Stimulated activated CD4-positive, alpha-beta T cell treated with anti-CD3 and anti-CD28 coated beads, Interleukin-15, amount 100 ng/mL, for 1 hour (primary cell): ENCODE measurements at places on chromosomes 6 and 20.

DNA sequence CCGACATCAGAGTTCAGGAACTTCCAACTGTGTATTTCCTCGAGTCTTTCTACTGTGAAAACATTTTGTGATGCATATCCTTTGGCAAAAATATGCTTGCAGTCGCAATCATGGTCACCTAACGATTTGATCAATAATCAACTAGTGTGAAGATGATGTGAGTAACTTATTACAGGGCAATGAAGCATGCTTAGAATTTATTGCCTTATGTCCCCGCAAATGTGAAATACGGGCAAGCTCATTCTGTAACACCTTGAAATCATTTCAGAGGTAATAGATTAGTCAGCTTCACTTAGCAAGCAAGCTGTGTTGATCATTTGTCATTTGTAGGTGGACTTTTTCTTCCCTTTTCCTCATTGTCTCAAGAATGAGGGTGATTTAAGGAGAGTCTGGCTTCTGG, 67.9 kb upstream of the DOK5 start:
- DNase-seq, result no peak

GRCh38 chr20:59617221-59617620, 12.9 kb downstream of the PHACTR3 start:
- DNase-seq, result no peak

- DNase-seq, result no peak
These were observed 20.1 kb upstream of the FAM83C start for GRCh38 chr20:35312318-35312717.

GRCh38 chr6:138569970-138570724, 70.9 kb upstream of the NHSL1 start:
- no peak for DNase-seq

GRCh38 chr6:127539272-127539671, 20.1 kb upstream of the MTCL3 start:
- no peak for DNase-seq

DNA sequence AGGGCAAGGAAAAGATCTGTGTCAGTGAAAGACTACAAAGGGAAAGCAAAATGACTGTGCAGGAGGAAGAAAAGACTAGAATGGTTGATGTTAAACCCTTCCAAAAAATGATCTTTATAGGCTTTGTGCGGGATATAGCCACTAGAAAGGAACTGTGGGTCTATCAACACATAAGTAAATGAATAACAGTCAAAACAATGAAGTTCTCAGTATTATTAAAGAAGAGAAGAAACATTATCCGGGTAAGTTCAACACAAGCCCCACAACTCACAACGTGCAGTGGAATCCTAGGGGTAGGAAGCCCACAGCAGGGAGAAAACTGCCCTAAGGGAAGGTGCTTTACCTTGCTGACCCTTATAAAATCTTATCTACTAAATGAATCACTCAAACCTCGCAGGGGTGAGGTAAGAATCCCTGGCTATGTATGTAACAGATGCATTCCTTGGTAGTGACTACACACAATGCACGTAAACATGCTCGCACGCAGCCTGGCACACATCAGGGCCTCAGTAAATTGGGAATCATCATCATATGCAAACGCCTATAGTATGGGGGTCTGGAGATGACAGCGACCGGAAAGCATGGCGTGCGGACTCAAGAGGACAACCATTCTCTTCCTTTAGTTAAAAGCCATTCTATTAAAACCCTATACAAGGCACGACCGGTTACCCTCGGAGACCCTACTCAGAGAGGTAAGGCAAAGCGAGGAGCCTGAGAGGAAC, 11.3 kb downstream of the TFAP2A start:
- no peak for DNase-seq

GRCh38 chr6:41577356-41578216, 31.4 kb downstream of the FOXP4 start:
- no peak for DNase-seq

DNA sequence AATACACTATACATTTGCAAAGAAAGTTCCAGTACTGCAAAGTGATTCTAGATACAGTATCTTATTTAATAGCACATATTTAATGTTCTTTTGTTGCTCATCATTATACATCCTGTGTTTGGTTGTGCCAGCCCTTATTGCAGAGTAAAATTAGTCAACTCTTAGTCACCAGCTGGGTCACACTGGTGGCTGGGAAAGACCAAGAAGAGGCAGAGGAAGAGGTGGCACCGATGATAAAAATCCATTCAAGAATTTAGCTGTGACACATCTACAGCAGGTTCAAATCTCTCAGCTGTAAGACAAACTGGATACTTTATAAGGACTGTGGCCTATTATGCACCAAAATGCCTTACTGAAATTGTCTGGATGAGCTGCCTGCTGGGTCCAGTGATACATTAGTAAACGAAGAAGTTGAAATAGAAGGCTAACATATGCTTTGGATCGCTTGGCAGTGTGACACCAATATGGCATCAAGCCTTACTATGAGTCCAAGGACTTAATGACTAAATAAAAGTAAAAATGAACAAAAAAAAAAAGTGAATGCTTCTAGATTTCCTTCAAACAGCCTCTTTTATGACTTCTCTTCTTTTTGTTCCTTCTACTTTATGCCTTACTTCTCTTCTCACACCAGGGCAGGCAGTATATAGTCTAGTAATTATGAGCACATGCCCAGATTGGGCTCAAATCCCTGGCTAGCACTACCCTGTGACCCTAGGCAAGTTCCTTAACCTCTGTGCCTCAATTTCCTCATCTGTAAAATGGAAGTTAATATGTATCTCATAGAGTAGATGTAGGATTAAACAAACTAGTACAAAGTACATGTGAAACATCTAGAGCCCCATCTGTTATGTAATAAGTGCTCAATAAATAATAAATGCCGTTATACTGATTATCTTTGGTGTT, 29.4 kb upstream of the RNF8 start:
- DNase-seq, result no peak

DNA sequence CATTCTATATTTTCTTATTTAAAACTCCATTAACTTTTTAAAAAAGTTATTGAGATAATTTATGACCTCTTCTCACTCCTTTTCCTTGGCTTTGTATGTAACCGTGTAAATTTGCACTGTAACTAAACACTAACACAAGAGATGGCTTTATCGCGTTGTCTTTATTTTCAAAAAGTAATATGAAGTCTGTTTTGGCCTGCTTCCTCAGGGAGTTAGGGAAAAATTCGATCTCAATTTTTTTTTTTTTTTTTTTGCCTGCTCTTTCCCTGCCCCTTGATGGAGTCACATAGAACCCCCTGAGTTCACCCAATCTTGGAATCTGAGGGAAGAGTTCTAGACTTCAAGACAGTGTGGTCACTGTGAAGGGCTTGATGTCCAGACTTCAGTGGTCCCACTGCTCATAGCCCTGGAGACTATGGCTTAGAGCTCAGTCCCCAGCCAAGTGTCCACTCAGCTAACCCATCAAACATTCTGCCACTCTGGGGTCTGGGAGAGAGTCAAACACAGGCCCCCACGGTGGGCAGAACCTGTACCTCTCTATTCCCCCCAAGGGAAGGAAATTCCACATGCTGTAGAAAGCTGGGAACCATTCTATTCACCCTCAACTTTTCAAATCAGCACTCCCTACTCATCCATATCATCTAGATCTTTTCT, 15.7 kb upstream of the TBC1D22B start:
- DNase-seq, result no peak

DNA sequence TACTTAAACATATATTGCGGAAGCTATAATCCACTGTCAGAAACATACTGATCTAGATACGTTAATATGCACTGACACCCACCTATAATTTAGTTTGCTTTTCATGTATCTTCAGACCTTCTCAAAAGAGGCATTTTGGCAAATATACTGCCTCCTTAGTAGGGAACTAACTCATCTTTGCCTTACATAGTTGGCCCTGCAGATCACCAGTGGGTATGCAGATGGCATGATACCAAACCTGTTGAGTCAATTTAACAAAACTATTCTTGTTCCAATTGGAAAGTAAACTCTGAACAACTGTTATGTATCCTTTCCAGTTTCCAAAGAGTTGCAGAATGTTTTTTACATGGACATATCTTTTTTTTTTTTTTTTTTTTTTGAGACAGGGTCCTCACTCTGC, 35.6 kb upstream of the TBC1D20 start:
- DNase-seq, result no peak

DNA sequence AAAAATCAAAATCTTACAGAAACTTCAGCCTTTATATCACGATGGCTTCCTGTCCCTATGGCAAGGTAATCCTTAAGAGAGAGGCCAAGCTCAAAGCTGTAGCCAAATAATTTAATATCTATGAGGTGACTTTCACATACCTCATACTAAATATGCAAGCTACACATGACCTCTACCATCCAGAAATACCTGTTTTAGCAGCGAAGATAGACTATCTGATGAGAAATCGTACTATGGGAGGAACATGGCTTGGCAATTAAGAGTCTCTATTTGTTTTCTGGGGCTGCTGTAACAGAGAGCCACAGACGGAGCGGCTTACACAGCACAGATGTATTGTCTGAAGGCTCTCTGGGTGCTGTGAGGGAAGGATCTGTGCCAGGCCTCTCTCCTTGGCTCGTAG, 31.0 kb upstream of the SALL4 start:
- DNase-seq, result no peak

DNA sequence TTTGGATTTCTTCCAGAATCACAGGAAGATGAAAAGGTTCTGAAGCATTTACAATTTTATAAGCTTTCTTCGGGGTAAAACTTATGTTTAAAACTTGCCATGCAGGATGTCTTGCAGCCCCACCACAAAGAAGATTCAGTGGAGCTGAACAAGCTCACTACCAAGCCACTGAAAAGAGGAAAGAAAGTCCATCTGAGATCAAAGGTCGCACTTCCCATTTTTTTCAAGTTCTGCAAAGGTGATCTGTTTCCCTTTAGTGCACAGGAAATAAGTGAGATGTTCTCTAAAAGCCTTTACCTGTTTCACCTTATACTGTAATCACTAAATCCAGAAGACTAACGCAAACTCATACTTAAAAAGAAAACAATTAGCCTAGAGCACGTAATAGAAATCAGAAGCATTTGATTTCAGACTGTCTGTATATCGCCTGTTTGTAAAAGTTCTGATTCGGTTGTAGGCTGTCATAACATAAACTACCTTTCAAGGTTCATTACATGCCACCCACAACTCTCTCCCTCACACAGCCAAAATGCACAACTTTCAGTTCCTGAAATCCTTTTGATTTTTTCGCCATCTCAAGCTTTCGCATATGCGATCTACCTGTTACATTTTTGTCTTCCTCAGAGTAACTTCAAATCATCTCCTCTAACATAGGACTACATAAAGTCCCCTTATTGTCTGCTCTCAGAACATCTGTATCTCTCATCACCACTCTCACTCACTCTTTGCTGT, 1.8 kb downstream of the ECHDC1 start:
- DNase-seq, result no peak

DNA sequence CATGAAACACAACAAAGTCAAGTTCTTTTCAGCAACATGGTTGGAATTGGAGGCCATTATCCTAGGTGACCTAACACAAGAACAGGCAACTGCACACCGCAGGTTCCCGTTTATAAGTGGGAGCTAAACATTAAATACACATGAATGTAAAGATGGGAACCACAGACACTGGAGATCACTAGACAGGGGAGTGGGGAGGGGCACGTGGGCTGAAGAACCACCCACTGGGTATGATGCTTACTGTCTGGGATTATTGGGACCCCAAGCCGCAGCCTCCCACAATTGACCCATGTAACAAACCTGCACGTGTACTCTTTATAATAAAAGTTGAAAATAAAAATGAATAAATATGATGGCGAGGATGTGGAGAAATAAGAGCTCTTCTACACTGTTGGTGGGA, 8.6 kb upstream of the RAET1G start:
- DNase-seq, result no peak

GRCh38 chr6:154554491-154554890, 44.0 kb upstream of the CNKSR3 start:
- DNase-seq, result no peak

DNA sequence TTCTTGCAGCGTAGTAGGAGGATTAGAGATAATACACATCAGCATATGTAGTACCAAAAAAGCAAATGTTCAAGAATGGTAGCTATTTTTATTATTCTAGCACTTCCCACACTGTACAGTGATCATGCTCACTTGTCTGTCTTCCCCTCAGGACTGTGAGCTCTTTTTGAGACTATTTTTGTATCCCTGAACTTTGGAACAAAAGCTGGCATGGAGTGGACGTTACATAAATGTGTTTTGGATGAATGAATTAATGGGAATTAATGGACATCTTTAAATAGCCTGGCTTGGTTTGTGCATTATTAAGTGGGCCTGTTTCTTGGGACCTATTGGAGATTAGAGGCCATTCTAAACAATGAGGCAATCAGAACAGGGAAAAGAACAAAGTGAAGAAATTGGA, 243.7 kb downstream of the CD83 start:
- DNase-seq, result no peak

- DNase-seq, result no peak
These were observed 596.0 kb downstream of the COL12A1 start for GRCh38 chr6:74609871-74610270.

GRCh38 chr6:85136310-85136709, 313.6 kb upstream of the NT5E start:
- DNase-seq, result no peak

DNA sequence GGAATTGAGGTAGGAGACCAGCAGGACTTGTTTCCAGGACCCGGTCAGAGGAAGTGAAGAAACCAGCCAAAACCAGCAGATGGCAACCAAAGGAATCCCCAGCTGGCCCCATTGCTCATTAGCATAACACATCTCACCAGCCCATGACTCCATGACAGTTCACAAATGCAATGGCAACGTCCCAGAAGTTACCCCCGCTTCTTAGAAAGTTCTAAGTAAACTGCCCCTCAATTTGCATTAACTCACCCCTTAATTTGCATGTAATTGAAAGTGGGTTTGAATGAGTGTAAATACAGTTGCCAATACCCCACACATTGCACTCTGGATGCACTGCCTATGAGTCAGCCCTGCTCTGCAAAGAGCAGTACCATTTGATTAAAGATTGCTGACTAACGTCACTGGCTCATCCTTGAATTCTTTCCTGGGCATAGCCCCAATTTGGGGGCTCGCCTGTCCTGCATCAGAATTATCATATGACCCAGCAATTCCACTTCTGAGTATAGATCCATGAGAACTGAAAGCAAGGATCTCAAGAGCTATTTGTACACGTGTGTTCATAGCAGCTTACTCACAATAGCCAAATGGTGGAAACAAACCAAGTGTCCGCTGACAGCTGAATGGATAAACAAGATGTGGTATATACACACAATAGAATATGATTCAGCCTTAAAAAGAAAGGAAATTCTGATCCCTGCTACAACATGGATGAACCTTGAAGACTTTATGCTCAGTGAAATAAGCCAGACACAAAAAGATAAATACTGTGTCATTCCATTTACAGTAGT, 36.4 kb downstream of the MYLK4 start:
- DNase-seq, result no peak
